ENCODE measurements at places on chromosomes 6 and 20.

- no peak for DNase-seq
Observed at GRCh38 chr6:74368746-74369145, 672.7 kb downstream of the CD109 start.

DNA sequence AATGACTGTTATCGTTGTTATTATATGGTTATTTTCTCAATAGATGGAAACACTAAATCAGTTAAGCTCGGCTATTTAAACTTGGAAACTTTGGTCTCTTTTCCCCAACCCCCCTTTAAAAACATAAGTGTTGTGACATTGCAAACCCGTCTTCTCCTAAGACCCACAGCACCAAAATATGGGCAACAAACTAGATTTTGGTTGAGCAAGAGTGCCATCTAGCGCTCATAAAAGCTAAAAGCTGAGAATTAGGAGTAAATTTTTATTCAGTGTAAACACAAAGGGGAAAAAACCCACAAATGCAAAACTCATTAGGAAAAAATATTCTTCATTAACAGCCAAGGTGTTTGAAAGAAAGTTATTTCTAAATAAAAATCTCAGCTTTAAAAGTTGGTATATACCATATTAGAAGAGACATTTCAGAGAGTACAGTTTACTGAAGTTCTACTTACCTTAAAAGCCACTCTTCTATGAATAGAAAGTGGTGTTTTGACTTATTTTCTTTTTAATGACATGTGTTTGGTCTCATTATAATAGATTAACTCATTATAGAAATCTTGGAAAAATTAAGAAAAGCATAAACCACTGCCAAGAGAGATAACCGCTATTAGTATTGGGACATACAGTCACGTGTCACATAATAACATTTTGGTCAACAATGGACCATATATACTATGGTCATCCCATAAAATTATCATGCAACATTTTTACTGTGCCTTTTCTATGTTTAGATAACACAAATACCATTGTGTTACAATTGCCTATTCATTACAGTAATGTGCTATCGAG, 21.1 kb downstream of the SESN1 start:
- DNase-seq, result no peak

DNA sequence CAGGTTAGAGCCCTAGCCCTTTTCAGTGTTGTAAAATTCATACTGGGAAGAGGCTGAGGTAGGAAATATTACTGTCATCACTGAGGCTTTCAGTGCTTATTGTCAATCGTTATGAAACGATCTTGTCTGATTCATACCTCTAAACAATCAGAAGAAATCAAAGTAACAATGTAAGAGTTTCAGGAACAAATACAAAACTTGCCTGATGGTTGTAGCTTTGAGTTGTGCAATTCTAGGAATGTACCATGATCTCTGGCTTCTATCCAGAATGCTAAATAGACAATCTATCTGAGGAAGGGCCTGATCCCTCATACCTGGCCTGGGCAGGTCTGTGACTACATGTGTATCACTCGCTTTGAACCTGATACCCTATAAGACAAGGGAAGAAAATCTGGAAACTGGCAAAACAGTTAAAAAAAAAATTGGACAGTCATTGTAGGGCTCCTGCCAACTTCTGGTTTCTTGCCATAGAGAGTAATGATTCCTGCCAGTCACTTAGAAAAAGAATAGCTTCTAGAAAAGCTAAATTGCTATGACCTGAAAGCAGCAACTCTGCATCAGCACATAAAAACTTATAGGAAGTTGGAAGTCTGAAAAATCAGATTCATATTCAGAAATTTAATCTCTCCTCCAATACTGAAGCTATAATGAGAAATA, 234.7 kb downstream of the BTBD9 start:
- no peak for DNase-seq

DNA sequence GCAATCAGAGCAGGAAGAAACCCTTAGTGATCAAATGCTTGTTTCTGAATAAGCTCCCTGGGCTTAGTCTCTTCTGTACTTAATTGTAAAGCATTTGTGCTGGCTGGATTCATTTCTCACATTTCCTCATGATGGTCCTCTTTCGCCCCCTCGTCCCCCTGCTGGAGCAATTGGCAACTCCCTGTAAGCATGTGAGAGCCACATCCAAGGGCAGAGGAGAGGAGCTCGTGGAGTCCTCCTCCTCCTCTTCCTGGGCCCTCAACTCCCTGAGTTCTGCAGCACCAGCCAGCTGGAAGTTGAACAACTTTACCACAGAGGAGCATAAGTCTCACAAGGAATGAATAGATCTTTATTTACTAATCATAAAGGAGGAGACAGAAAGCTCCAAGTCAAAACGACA, 12.6 kb downstream of the ANKEF1 start:
- DNase-seq, result no peak

DNA sequence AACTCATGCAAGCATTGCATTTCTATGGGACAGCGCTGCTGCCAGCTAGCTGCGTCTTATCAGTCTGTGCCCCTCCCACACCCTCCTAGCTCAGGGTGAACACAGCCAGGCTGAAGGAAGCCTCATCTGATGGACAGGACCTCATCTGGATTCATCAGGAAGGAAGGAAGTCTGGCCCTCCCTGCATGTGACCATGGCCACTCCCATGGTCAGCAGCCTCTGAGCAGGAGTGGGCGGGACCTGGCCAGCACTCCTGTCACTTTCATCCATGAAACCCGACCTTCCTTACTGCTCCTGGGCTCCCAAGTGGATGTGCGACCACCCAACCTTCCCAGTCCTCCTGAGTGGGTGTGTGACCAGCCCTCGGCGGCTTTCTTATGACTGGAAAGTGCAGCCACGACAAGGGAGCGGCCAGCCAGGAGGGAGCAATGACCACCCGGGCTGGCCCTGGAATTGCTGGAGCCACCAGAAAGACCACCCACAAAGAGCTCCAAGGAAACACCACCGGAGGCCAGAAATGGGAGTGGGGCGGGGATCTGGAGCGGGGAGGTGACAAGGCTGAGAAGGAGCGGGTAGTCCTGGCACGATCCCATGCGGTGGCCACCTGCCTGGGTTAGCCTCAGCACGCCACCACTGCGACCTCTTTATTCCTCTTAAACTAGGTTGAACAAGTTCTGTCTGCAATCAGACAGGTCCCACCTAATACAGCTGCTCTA, 241.2 kb downstream of the TTLL2 start:
- no peak for DNase-seq

DNA sequence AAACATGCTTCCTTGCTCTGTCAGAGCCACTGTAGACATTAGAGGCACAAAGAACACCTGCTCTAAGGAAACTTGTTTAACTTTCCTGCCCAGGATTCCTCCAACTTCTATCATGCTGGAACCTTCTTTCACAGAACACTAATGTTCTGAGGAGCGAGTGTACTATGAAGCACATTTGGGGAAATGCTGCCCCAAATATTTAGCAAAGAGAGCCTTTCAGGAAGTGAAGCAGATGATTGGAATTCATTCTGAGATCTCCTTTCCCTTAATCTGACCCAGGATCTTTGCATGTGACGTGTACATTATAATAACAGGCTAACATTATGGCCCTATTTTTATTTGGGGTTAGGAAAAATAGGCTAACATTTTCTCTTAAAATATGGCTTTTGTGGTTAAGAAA, 21.0 kb upstream of the FYN start:
- no peak for DNase-seq

GRCh38 chr6:43368259-43369160, 937 bp downstream of the ZNF318 start:
- DNase-seq, result peak; percentile 66

GRCh38 chr6:43468748-43469681, 8.4 kb upstream of the TJAP1 start:
- no peak for DNase-seq

DNA sequence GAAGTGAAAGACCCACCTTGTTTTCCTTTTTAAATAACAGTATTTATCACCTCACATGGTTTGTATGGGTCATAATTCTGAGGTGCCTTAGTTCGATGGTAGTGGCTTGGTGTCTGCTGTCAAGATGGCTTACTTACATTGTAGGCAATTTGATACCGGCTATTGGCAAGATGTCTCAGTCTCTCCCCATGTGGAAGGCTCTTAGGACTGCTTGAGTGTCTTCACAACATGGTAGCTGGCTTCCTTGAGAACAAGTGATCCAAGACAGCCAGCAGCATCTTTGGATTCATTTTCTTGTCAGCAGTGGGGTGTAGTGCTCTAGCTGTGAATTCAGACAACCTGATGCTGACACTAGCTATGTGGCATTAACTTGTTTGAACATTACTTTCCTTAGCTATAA, 70.1 kb downstream of the CBFA2T2 start:
- DNase-seq, result no peak

DNA sequence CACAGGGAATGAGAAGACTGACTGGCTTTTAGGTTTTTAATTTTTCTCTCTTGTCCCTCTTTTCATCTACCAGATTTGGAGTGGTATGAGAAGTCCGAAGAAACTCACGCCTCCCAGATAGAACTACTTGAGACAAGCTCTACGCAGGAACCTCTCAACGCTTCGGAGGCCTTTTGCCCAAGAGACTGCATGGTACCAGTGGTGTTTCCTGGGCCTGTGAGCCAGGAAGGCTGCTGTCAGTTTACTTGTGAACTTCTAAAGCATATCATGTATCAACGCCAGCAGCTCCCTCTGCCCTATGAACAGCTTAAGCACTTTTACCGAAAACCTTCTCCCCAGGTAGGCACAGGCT, 644 bp downstream of the MAD2L1BP start:
- no peak for DNase-seq

DNA sequence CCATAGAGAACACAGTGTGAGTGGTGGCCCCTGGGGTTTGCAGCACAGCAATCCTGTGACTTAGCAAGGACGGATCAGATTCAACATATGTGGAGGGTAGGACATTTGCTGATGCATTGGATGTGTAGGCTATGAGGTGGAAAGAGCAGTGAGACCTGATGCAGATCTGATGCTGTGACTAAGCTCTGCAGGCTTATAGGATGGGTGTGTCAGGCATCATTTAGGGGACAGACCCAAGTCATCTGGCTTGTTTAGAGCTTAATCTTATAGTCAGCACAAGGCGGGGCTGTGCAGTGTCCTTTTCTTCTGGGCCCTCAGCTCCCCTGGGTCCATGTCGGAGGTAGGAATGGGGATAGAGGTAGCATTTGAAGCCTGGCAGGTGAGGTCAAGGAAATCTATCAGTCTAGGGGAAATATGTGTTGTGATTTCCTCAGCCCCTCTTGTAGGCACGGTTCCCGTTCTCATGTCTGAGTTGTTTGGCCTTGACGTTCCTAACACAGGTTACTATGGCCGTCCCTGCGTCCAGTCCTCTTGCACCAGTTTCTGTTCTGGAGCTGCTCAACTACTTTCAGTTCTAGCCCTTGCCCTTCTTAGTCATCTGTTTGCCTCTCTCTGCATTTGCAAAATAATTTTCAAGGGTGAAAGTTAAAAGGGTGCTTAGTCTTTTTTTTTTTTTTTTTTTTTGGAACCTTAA, 15.6 kb upstream of the MAPRE1 start:
- DNase-seq, result no peak

- DNase-seq, result peak; percentile 71
Observed at GRCh38 chr6:52157301-52157941, 28.8 kb upstream of the IL17A start.

DNA sequence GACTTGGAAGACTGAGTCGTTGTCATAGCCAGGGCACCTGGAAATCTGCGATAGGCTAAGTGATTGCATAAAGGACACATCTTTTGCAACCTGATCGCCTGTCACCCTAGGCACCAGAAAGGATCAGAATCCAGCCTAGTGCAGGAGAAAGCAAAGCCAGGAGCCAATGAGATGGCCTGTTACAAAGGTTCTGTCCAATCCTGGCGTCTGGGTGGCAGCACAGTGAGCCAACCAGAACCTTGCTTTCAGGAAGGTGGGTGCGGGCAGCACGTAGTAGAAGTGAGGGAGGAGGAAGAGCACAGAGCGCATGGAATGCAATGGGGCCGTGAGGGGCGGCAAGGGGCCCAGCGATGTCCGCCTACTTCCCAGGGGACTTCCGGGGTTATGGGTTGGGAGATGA, 120.4 kb upstream of the GGTLC1 start:
- DNase-seq, result no peak

DNA sequence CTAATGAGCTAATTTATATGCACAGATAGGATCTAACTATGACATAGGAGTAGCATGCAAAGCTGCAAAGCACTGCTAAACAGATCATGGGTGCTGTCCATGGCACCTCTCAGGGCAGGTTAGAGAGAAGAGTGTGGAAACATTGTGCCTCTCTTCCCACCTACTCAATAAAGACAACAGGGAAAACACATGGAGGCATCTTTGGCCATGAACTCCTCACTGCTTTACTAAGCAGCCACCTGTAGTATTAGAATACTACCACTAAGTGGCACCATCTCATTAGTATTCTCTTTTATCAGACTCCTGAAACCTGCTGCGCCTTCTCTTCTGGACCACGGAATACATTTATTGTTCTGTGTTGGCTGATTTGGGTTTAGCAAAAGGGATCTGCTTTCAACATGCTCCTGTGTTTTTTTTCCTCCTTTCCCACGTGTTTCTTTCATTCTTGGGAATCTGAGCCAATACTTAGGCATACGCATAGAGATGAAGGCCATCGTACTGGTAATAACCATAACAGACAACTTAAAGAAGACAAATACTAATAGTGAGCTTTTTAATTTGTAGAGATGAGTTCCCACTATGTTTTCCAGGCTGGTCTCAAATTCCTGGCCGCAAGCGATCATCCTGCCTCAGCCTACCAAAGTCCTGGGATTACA, 9.4 kb upstream of the HDDC2 start:
- no peak for DNase-seq

- DNase-seq, result no peak
Observed at GRCh38 chr6:125375821-125376220, 74.1 kb upstream of the HDDC2 start.

GRCh38 chr6:161635975-161636374, 362.1 kb upstream of the AGPAT4 start:
- no peak for DNase-seq

GRCh38 chr6:29751480-29751879, 28.2 kb downstream of the HLA-F start:
- peak; percentile 40 for DNase-seq
